ENCODE measurements at places on chromosomes 11 and 22.

DNA sequence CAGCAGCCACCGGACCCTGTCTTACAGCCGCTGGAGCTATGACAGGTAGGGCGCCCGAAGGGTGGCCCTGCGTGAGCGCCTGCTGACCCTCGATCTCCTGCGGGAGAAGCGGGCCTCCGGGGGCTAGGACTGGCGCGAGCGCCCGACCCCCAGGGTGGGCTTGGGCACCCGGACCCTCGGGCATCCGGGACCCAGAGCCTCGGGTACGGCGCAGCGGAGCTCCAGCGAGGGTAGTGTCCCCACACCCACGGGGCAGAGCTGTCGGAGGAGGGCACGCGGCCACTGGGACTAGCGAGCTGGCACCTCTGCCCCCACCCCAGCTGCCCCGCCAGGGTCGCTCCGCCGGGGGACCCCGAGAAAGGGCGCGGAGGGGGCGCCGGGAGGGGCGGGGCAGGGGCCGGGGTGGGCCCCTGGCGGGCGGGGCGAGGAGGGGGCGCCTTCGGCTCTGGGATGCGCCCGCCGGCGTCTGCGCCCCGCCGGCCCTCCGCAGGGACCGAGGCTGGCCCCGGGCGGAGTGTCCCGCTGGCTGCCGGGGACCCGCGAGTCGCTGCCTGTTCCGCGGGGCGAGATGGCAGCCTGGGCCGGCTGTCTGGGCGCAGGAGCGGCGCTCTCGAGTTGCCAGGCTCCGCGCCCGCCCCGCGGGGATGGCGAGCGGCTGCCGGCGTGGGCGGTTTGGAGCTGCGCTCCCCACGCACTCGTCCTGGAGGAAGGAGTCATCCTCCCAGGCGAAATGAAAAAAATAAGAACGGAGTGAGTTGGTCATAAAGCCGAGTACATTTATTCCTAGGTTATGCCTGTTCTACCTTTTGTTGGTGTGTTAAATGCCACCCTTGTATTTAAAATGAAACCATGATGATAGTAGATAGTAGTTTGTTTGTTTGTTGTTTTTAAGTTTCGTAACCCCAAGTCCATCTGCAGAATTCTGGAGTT is 32.4 kb downstream of the EIF3F start:
- no peak for DNase-seq

DNA sequence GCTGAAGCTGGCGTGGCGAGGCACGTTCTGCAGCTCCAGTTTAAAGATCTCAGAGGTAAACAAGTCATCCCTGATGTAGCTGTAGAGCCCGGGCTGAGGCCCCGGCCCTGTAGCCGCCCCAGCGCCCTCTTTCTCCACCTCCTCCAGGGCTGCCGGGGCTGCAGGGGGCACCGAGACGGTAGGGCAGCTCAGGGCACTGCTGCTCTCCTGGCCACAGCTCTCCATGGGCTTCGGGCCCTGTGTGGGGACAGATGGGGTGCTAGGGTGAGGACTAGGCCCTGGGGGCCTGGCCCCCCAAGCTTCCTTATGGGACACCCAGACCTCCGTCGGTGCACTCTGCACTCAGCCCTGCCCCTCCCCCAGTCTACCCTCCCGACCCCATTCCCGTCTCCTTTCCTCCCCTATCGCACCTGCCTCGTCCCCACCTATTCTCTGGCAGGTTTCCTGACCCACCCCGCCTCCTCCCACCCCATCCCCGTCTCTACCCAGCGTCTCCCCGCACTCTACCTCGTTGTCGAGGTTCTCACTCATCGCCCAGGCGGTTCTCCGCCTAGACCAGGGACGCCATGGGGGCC is 559 bp downstream of the RANBP1 start:
- DNase-seq = no peak

GRCh38 chr11:117259417-117259816 is 26.9 kb downstream of the RNF214 start:
- DNase-seq = no peak

DNA sequence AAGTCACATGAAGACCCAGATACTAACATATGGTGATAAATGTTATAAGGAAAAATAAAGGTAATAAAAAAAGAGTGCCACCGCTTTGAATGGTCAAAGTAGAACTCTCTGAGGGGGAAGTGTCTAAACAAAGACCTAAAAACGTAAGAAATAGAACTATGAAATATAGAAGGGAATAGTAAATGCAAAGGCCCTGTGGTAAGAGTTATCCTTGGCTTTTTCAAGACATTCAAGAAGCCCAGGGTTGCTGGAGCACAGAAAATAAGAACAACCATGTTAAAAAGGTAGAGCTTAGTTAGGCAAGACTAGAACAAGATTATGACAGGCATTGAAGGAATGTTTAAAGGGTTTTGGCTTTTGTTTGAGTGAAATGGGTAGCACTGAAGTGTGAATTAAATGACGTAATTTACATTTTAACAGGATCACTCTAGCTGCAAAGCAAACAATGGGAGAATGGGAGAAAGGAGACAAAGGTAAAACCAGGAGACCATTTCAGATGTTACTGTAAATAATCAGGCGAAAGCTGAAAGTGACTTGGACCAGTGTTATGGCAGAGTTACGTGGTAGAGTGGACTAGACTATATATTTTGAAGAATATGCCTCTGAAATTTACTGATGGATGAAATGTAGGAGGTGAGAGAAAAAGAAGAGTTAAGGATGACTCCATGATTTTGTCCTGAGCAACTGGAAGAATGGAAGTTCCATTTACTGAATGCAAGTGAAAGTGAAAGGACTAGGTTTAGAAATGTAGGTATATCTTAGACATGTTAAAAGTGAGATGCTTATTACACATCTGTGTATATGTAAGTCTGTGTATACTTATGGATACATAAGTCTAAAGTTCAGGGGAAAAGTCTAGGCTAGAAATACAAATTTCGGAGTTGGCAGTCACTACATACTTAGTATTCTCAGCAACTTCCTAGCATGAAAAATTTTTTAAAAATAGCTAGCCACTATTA is 28.5 kb downstream of the BTBD10 start:
- no peak for DNase-seq

DNA sequence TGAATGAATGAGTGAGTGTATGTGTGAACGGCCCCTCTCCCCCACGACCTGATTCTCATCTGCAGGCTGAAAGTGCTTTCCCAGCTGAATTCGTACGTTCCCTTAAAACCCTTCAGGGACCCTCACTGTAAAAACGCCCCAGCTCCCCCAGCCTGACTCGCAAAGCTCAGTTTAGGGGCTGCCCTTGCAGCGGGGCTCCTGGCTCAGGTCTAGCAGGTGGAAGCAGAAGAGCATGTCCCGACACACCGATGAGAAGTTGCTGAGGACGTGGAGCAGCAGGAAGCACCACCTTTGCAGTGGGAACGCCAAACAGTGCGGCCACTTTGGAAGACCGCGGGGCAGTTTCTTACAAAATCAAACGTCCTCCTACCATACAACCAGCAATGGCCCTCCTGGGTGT is 3.6 kb upstream of the MRPL23 start:
- DNase-seq = no peak

DNA sequence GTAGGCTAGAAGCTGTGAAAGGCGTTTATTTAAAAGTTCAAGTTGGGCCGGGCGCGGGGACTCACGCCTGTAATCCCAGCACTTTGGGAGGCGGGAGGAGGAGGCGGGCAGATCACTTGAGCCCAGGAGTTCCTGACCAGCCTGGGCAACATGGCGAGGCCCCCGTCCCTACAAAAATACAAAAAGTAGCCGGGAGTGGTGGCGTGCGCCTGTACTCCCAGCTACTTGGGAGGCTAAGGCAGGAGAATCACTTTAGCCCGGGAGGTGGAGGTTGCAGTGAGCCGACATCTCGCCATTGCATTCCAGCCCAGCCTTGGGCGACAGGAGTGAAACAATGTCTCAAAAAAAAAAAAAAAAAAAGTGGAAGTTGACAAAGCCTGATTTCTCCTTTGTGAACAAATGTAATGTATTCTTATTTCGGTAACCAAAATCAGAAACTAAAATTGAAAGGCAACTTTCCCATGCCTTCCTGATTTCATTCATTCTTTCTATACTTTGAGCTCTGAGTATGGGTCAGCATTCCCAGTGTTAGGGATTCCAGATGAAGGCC is 825 bp downstream of the PTPMT1 start:
- DNase-seq = no peak

- no peak for DNase-seq
Measured at GRCh38 chr11:83971063-83971462, 684.9 kb upstream of the CCDC90B start.

DNA sequence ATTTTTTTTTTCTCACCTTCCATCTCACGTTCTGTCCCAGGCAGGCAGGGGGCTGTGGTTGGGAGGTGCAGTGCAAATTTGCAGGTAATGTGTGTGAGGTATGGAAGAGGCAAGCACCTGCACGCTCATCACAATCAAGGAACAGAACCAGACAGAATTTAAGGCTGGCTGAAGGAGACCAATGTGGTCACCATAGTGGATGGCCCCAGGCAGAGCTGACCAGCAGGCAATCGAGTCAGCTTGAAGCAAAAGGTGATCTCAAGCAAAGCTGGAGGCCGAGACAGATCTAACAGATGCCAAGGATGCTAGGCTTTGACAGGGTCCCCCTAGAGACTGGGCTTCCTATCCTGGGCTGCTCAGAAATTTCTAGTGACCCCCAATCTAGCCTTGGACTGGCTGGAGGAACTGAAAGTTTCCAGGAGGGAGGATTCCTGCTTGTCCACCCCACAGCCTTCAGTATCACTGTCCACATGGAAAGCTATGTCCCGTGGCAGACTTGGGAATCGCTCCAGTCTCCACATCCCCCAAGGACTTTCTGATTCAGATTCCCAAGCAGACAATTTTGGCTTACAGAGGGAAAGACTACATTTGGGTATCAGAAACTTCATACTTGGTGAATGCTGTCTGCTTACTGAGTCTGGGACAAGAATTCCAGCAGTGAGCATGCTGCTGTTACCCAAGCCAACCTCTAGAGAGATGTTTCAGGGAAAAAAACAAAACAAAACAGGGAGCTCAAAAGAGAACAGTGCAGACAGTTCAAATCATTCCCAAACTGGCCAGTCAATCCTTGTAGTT is 9.0 kb upstream of the MICAL3 start:
- DNase-seq = no peak

GRCh38 chr11:119774172-119774763 is 45.3 kb upstream of the NECTIN1 start:
- DNase-seq = no peak

- DNase-seq = no peak
Measured at GRCh38 chr22:44195189-44195871, 14.6 kb downstream of the PARVG start.

- DNase-seq = no peak
Measured at GRCh38 chr11:75652936-75653335, 15.9 kb downstream of the MAP6 start.

DNA sequence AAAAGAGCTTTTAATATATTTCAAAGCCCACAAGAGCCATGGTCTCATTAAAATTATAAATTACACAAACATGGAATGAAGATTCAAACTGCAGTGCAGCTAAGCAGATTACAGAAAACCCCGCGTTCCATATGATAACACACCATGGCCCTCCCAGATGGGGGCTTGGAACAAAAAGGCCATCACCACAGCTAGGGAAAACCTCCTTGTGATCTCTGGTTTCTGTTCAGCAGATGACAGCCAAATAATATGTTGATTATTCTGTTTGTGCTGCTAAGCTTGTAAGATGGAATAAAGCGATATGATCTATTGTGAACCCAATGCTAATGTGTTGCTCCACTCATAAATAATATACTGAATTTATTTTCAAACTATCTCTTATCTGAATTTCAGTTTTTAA is 28.5 kb downstream of the IMMP1L start:
- no peak for DNase-seq

DNA sequence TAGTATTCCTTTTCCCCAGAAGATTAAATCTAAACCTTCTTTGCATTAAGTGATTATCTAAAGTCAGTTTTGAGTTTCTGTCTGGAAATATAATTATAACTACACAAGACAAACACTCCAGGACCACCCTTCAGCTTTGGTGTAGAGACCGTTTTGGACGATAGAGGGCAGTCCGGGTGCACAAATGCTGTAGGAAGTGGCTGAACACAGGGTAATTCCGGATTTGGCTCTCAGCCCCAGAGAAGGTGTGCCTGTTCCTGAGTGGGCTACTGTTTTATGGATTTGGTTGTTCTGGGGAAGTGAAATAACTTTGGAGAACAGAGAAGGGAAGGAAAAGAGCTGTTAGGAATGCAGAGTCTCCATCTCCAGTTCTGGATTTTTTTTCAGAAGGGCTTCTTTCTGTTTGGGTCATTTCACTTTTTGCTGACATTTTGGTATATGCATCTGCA is 14.8 kb downstream of the EXT2 start:
- peak; percentile 70 for DNase-seq

GRCh38 chr22:35209203-35209602 is 48.1 kb upstream of the HMGXB4 start:
- no peak for DNase-seq

GRCh38 chr11:92168936-92169335 is 55.7 kb upstream of the FAT3 start:
- DNase-seq = no peak

- DNase-seq = no peak
Measured at GRCh38 chr11:39668640-39669039, 1790.8 kb downstream of the LRRC4C start.

- DNase-seq = no peak
Measured at GRCh38 chr22:23970816-23971486, 3.3 kb downstream of the DDT start.

DNA sequence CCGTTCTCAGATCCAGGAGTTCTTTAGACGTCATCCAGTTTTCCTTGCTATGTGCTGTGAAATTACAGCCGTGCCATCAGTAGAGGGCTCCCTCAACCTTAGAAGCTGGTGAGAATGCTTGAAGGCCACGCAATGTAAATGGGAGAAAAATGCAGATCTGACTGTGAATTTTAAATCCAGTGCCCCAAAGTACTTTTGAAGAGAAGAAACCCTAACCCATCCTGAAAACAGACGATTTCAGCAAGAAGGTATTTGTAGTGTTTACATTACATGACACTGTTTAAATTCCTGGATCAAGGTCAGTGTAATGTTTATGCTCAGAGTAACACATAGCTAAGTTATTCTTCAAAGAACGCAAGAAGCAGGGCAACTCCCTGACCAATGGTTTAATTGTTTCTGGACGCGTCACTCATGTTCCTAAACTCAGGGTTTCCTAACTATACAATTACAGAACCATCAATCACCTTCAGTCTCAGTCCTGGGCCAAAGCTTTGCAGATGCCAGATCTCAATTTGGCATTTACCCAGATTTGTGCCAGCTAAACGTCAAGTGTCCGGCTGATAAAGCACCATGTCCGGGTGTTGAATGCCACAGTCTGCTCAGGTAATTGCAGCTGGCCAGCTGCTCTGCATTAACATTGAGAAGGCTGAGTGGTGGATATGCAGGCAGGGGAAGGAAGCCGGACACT is 38.2 kb downstream of the ADAMTS8 start:
- peak; percentile 72 for DNase-seq

- no peak for DNase-seq
Measured at GRCh38 chr11:35549787-35550186, 24.4 kb upstream of the PAMR1 start.

DNA sequence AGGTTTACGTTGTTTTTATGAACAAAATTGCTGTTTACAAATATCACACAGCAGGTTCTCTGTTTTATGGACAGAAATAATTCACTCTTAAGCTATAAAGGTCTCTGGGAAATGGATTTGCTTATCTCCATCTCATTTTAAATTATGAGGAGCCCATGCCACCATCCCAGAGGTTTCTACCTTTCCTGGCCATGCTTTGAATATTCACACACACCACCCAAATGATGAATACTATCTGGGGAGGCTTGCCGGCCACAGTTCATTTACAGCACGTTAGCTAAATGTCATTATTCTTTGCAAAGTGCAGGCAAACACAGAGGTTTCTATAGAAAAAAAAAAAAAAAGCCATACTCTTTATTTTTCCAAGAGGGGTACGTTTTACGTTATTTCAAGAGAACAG is 1446.7 kb downstream of the FAM181B start:
- no peak for DNase-seq
